Lung microvascular endothelial cell (primary cell): ENCODE measurements at places on chromosomes 2 and 18. TPM values are rescaled to one million over a fixed set of nuclear protein-coding genes. Genes with fewer than 3 reads are reported as not detected.

The SFT2D3 gene
- total RNA-seq, result 2.6 and 5.8 TPM in 2 replicates

DNA sequence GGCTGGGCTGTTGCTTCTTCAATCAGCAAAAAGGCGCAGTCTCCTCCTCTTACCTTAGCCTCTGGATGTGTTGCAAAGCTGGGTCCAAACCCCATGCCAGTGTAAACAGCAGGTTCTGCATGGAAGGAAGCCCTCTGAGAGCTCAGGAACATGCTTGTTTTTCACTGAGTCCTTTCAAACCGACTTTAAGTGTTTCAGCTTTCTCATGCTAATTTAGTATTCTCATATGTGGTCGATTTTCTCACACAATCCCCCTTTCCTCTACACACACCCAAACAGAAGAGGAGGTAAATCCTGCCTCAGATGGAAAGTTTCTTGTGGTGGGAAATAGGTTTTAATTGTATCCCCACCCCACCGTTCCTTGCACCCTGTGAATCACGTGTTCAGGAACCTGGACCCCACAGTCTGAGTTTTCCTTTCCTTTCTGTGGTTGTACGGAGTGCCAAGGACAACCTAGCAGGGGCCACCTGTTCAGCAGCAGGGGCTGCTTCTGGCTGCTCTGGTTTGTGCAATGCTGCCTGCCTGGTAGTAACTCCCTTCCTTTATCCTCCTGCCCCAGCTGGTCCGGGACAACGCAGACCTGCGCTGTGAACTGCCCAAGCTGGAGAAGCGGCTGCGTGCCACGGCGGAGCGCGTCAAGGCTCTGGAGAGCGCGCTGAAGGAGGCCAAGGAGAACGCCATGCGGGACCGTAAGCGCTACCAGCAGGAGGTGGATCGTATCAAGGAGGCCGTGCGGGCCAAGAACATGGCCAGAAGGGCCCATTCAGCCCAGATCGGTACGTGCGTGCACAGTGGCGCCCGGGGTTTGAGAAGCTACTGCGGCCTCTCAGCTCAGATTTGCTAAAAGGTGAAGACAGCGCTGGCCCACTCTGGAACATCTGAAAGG is 28.7 kb upstream of the LYPD6B start:
- DNase-seq, result no peak

The LONRF2 gene
- under 0.01 TPM in 1 of 2 replicates, not detected in the other for total RNA-seq

DNA sequence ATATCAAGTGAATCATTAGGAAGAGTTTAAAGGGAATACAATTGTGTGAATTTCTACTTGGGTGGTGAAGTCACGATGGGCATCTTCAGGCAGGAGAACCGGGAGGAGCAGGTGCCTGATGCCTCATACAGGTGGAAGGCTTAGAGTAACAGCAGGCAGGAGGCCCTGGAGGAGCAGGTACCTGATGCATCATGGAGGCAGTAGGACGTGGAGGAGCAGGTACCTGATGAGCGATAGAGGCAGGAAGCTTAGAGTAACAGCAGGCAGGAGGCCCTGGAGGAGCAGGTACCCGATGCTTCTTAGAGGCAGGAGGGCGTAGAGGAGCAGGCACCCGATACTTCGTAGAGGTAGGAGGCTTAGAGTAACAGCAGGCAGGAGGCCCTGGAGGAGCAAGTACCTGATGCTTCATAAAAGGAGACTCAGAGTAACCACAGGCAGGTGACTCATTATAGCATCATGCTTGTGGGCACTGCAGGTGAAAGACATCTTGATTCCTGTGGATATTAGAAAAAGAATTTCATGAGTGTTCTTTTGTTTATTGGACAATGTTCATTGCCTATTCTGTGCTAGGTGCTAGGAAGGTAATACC is 133.9 kb downstream of the ATP9B start:
- no peak for DNase-seq

DNA sequence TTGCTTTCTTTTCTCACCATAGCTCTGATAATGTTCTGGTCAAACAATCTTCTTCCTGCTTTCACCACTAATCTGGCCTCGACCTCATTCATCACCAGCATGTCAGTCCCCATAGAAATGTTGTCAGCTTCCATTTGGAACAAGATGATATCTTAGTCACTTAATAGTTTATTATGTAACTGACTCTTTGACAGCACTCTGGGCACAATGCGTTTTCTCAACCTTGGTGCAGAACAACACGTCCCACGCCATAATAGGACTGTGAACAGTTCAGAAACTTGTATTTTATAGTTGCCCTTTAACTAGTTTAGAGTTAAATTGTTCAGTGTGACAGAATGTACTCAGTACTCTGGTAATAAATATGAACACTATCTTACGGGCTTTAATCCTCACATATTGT is 106.0 kb downstream of the MC4R start:
- DNase-seq, result no peak
